ENCODE measurements at places on chromosomes 12 and 14.
A peak's percentile ranks its signal among the peaks of the same experiment; 100 is the strongest.

- DNase-seq: no peak
These were observed 57.7 kb upstream of the DLK1 start for GRCh38 chr14:100669011-100669412.

- no peak for DNase-seq
These were observed 637.7 kb upstream of the TMEM132C start for GRCh38 chr12:127629066-127629820.

DNA sequence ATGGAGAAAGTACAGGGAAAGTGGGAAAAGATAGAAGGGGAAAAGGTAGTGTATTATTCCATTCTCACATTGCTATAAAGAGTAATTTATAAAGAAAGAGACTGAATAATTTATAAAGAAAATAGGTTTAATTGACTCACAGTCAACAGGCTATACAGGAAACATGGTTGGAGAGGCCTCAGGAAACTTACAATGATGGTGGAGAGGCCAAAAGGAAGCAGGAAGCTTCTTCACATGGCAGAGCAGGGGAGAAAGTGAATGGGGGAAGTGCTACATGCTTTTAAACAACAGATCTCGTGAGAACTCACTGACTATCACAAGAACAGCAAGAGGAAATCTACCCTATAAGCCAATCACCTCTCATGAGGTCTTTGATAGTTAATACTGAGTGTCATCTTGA is 725.0 kb upstream of the FLRT2 start:
- no peak for DNase-seq

GRCh38 chr14:102479777-102480176 is 29.8 kb downstream of the ANKRD9 start:
- no peak for DNase-seq

DNA sequence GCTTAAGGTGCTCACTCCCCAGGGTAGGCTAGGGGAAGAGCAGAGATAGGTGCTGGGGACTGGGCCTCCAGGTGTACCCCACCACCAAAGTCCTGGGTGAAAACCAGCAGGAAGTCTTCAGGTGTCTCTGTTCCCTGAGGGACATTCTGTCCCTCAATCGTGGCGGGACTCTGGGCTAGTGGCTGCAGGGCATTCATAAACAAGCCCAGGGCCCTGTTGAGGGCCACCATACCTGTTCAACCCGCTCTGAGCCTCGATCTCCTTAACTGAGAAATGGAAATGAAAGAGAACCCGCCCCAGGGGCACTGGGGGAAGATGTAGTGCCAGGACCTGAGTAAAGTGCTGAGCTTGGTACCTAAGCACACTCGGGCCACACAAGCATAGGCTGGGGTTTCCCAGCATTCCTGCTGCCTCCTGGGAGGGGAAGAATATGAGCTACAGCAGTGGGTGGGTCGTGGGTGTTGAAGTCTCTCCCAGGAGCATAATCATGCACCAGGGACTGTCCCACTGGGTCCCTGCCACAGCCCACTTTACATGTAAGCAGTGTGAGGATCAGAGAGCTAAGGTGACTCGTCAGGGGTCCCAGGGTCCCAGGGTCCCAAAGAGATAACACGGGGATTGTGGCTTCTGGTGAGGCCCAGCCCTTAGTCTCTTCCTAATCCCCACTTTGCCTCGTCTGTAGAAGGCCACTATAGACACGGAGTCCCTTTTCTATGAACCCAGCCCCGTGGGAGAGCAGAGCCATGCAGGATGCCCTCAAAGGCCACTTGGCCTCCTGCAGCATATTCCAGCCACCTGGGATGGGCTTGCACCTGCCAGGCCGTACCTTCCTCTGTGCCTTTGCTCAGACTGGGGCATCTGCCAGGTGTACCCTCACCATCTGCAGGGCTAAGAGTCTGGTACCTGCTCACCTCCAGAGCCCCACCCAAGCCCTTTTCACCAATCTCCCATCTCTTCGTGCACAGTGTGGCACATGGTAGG is 14.4 kb downstream of the FAM222A start:
- no peak for DNase-seq

GRCh38 chr14:49546766-49547165 is 39.4 kb downstream of the RPS29 start:
- DNase-seq: no peak

GRCh38 chr14:61420326-61420725 is 98.9 kb downstream of the PRKCH start:
- DNase-seq: peak; percentile 13

GRCh38 chr12:15151161-15152091 is 69.8 kb downstream of the RERG start:
- DNase-seq: no peak

- DNase-seq: no peak
These were observed 12.1 kb downstream of the ASIC1 start for GRCh38 chr12:50069539-50069938.

GRCh38 chr14:69693801-69694729 is 72.9 kb upstream of the SRSF5 start:
- no peak for DNase-seq

- no peak for DNase-seq
These were observed 268.6 kb upstream of the CRY1 start for GRCh38 chr12:107361970-107362369.

- DNase-seq: no peak
These were observed 22.9 kb downstream of the GDF11 start for GRCh38 chr12:55765736-55766290.

DNA sequence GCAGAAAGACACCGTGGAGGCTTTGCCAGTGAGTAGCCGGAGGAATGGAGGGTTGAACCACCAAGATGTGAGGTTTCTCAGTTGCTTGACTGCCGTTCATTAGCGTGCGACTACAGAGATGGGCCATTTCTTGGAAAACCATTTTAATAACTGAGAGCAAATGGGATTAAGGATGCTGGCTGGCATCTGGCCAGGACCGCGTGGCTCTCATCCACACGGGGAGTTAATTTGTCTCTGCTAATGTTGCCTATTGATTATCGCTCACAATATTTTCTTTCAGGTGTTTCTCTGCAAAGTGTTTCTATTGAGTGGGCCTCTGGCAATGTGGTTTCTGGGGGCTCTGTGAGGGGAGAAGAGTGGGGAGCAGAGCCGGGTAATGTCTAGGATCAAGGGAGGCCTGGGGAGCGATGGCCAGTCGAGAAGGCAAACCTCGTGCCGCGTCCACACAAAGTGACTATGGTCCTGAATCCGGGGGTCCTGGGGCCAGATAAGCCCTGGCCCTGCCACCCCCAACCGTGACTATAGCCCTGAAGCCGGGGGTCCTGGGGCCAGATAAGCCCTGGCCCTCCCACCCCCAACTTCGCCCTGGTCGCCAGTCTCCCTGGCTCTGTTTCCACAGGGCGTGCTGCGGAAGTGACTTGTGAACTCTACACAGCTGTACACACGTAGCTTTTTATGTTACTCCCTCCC is 110.6 kb downstream of the PRMT8 start:
- DNase-seq: no peak

DNA sequence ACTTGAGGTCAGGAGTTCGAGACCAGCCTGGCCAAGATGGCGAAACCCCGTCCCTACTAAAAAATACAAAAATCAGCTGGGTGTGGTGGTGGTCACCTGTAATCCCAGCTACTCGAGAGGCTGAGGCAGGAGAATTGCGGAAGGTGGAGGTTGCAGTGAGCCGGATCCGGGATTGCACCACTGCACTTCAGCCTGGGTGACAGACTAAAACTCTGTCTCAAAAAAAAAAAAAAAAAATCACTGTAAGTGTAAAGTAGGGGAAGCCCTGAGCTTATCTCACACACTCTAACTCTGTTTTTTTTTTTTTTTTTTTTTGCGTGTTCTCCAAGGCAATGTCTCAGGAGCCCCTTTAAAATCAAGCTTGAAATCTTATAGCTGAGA is 421 bp upstream of the RBMS2 start:
- no peak for DNase-seq

GRCh38 chr12:118136559-118137003 is 657 bp downstream of the PEBP1 start:
- DNase-seq: peak; percentile 3

GRCh38 chr12:48788854-48789775 is at the start of gene ADCY6:
Gene ADCY6, minus strand, starts transcription at chr12:48789089. Its CDS starts 5,655 bp downstream, at chr12:48783434.
- DNase-seq: no peak

DNA sequence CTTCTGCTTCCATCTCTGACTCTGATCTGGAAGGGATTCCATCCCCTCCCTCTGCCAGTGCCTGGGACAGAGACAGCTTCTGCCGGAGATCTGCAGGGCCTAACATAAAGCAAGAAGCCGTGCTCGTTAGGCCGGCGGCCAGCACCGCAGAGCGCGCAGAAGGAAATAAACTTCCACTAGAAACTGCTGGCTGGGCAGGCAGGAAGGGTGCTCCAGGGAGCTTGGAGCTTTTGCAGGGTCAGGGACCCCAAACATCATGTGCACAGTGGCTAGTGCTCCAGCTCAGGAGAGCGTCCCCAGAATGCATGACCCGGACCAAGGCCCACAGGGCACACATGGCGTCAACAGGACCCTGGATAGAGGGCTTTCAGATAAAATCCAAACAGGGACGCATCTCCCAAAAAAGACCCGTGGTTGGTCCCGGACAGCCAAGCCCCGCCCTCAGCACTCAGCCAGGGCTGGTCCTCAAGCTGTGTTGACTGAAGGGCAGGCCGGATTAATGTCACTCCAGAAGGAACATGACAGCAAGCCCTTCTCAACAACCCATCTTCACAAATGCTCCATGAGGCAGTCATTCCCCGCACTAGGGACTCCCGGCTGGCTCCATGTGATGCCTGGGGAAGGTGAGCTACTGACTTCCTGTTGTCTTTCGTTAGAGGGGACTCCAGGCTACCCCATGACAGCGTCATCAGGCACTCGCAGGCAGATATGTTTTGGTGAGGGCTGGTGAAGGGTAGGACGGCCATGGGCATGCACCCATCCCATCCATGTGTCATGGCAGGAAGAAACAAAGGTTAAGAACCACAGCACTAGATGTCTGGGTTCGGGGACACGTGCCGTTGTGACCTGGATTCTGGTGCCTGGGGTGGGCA is 121.5 kb downstream of the CALM1 start:
- DNase-seq: no peak

DNA sequence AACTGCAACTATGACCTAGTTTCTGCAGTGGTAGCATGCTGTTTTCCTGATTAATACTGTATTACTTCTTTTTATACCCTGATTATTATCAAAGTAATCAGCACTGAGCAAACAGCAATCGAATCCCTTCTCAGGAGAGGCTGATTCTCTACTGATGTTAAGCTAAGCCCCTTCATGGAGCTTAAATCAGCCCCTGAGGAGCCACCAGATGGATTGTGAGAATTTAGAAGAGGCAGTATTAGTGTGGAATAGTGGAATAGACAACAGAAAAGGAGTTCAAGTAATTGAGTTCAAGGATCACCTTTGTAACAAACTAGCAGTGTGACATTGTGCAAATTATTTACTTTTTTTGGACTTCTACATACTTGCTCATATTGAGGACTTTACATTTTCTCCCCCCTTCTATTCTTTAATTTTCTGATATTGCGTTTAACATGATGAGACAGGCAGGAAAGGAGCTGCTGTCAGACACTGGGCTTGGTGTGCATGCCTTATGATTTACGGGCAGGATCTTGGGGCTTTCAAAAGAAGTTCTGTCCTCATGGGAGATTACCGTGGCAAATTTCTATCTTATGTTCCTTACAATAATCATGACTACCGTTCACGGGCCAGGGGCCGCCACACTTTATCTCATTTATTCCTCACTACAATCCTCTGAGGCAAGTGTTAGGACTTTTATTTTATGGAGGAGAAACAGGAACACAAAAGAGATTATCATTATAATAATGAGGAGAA is 68.0 kb downstream of the PTPRR start:
- no peak for DNase-seq

DNA sequence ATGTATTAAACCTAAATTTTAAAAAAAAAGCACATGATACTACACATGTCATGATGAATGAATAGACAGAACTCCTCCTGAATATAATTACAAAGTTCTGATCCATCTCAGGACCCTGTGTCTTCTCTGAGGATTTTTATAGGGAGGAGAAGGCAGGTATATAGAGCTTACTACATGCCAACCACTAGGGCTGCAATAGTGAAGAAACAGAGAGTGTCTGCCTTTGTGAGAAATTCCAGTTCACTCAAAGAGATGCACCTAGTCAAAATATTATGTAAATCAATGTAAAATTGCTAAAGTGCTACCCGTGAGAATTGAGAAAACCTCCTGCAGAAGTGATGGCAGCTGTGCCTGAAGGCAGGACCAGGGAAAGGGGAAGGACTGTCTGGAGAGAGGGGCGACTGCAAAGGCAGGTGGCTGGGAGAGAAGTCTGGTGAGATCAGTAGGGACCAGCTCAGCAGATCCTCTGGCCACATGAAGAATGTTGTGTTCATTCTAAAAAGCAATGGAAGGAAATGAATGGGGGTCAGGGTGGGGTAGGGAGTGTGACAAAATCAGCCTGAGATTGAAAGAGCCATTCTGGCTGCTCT is 15.1 kb downstream of the ABHD4 start:
- no peak for DNase-seq

DNA sequence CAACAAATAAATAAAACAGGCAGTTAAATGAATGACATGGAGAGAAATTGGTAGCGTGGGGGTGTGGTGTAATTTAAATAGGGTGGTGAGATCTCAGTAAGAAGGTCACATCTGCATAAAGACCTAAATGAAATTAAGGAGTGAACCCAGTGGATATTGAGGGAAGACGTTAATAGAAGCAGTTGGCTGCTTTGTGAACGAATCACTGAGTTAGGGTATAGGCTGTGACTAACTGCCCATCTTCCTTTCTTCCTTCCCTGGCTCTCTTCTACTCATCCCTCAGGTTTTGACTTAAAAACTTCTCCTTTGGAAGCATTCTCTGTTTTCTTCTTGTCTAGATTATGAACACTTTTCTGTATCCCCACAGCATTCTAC is 64.7 kb downstream of the BTG1 start:
- DNase-seq: no peak

DNA sequence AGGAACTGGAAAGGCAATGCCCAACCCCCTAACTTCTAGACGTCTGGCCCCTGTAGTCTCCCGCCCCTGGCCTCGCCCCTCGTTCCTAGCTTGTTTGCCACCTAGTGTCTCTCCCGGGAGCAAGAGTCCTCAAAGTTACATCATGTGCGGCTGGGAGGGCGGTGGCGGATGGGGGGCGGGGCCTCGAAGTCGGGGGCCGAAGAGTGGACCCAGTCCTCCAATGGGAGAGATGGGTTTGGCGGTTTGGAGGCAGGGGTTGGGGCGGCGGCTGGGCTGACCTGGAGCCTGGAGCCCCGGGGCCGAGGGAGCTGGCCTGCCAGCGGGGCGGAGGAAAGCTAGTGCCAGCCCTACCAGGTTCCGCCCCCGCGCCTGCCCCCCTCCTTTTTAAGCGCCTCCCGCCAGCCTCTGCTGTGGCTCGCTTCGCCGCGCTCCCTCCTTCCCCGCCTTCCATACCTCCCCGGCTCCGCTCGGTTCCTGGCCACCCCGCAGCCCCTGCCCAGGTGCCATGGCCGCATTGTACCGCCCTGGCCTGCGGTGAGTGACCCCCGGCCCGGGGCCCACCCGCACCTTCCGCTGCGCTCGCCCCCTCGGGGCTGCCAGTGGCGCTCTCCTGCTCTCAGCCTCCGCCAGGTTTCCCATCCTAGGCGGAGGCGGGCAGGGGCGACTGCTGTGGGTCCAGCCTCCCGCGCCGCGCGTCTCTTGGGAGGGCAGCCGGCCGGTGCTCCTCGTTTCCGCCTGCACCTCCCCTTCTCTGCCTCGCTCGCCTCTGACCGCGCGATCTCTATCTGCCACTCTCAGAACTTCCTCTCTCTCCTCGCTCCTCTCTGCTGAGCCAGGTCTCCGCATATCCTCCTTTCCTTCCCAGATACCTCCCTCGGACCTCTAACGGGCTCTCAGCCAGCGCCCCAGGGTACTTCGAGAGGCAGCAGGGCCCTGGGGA is at the start of gene PCK2:
TSS of gene PCK2 (plus strand) at position 411 of the 940 bp plus-strand sequence. CDS start at position 506, 95 bp downstream.
- DNase-seq: peak; percentile 62

- no peak for DNase-seq
These were observed 23.9 kb upstream of the C14orf180 start for GRCh38 chr14:104555430-104556255.

- DNase-seq: no peak
These were observed 32.5 kb downstream of the MMP17 start for GRCh38 chr12:131860472-131861260.

- DNase-seq: no peak
These were observed 43.4 kb upstream of the CPM start for GRCh38 chr12:68976395-68976841.
